ENCODE measurements at places on chromosomes 1 and 21.

DNA sequence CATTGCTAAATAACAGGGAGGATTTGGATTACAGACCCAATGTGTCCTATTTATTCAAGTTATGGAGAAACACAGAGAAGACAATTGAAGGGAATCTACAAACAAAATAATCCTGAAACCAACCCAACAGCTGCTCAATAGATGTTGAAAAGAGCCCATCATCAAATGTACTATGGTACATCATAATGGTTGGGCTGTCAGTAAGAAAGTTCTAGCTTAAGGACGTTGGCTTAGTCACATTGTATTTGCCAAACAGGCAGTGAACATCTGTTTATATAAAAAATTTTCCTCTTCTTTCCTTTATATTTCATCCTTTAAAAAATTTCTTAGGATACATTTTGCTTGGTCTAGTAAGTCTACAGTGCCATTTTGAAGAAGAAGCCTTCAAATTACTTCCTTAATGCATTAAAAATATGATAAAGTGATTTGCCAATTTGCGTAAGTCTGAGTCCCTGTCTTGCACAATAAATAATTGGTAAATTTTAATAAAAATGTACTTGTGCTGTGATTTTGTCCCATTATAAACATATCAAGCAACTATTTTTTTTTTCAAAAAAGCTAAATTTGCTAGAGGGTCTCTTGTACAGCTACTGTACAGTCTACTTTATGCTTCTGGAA lies 14.4 kb downstream of the MAP3K7CL start:
- no peak for DNase-seq

- DNase-seq, result no peak
Observed at GRCh38 chr1:89815611-89816010, 5.2 kb upstream of the LRRC8D start.

DNA sequence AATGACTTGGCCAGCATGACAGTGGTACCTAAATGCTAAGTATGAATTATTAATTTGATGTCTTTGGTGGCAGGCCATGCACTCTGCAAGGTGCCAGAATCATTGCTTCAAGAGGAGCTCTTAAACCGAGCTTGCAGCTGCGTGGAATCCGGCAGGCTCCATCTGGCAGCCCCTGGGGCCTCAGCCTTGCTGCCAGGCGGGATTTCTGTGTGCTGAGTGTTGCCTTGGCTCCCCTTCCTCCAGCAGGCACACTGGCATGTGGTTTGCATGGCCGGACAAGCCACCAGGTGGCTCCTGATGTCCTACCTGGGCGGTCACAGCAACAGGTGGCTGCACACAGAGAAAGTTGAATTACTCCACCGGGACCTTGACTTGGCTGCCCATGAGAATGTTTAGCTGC lies 155.4 kb downstream of the URB2 start:
- peak; percentile 3 for DNase-seq

- DNase-seq, result no peak
Observed at GRCh38 chr1:214685906-214686305, 82.9 kb downstream of the CENPF start.

DNA sequence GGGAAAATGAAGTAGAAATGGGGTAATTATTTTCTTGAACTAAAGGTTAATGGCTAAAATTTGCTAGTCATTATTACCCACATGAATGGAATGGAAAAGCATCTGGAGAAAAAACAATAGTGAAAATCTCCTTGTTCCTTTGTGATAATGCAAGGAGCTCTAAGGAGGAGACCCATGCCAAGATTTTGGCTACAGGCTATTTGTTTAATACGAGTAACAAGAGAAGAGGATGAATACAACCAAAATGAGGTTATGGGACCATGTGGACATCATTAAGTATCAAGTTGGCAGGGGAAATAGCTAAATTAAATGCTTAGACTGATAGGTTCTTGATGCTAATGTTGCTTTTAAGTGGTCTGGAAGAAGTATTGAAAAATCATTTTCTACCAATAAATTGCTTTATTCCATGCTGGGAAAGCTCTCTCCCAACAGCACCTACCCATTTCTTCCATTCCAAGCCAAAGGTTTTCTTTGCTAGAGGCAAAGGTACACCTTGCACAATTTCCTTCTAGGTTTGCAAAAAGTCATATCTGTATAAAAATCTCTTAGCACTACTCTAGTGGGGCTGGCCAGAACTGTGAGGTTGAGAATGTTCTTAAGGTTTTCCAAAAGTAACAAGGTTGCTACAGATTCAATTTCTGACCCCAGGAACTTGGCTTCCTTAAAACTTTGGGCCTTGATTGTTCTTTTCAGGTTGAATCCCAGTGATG lies 100.2 kb downstream of the SMYD2 start:
- DNase-seq, result no peak

- DNase-seq, result no peak
Observed at GRCh38 chr1:85342207-85342606, 65.8 kb upstream of the BCL10 start.

GRCh38 chr1:181117648-181118449 lies 29.3 kb downstream of the IER5 start:
- DNase-seq, result no peak

DNA sequence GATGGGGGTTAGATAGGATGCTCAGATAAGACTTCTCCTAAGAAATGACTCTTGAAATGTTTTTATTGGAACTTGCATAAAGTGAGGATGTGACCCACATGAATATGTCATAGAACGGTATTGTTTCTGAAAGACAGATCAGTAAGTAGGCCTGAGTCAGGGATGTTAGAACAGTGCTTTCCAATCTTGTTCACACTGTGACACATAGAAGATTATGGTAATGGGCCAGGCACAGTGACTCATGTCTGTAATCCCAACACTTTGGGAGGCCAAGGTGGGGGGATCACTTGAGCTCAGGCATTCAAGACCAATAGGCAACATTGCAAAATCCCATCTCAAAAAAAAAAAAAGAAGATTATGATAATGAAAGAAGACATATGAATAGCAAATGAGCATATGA lies 32.9 kb downstream of the FMO4 start:
- DNase-seq, result no peak

DNA sequence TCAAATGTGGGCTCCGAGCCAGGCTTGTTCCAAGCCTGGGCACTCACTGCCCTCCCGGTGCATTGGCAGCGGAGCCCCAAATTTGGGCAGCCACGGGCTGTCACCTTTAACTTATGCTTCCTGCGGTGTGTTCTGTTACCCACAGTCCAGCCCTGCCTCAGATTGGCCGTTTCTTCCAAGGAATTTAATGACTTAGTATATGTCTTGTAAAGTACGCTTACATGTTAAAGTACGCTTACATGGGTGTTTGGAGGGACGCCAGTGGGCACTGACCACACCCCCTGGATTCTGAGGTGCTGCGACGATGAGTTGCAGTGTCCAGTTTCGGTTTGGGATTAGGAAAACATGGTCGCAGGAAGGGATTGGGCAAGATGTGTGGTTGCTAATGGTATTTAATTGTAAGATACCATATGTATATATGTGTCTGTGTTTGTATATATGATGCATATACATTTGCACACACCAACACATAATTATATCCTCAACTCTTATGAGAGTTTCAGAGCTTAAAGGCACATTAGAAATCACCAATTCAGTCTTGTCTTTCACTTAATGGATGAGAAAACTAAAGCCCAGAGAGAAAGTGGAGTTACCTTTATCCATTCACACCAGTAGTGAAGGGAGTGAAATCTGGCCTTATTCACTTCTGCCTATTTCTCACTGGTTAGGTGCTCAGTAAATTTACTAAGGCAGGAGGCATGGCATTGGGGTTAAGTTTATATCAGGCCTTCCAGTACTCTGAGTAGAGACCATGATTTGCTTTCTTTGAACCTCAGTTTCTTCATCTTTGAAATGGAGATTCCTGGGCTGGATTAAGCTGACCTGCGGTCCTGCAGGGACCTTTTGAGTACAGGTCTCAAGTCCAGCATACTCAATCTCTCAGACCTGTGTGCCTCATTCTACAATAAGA lies 1.0 kb downstream of the SMYD2 start:
- DNase-seq, result no peak

- DNase-seq, result no peak
Observed at GRCh38 chr1:176033474-176033873, 173.6 kb downstream of the COP1 start.

DNA sequence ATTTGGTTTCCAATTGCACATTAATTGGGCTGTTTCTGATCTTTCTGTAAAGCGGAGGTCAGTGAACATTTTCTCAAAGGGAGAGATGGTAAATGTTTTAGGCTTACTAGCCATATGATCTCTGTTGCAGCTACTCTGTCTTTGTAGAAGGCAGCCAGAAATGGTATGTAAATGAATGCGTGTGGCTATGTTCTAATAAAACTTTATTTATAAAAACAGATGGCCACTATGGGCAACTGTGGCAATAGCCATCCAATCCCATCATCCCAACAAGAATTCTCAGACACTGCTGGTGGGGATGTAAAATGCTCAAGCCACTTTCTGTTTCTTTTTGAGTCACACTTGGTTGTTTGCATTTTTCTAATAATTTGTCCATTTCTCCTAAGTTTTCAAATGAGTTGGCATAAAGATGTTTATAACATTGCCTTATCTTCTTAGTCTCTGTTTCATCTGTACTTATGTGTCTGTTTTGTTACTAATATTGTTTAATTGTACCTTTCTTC lies 448.8 kb upstream of the VAMP3 start:
- no peak for DNase-seq

DNA sequence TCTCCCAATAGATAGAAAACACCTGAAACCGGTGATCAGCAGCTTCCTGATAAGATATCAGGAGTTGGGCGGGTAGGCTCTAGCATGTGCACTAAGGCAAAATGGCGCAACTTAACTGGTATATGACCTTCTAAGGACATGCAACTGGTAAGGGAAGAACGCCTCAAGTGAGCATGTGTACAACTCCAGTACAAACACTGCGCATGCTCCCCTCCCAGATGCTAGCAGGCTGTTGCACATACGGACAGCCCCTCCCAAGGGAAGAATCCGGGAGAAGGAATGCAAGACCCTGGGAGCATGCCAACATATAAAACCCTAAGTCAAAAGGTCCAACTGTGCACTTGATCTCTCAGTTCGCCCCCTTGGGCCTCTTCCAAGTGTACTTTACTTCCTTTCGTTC lies 110.8 kb downstream of the TSEN15 start:
- DNase-seq, result no peak

GRCh38 chr1:95512925-95513324 lies 278.9 kb downstream of the RWDD3 start:
- no peak for DNase-seq

GRCh38 chr1:214632091-214632490 lies 29.1 kb downstream of the CENPF start:
- no peak for DNase-seq

- DNase-seq, result no peak
Observed at GRCh38 chr1:45443580-45444446, 47.1 kb downstream of the TESK2 start.

GRCh38 chr21:41908829-41909228 lies 29.7 kb upstream of the PRDM15 start:
- no peak for DNase-seq

DNA sequence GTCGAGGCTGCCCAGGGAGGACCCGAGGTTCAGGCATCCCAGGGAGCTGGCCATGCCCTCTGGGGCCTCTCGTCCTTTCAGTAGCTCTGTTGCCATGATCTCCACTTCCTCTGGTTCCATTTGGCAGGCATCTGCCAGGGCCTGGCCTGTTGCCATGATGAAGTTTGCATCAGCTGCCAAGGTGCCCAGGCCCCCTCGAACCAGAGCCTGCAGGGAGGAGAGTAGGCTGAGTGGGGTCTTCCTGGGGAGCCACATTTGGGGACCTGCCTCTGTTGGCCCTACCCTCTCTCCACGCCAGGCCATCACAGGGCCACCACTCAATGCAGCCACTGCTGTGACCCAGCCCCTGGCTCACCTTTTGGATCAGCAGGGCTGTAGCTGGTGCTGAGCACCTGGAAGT lies 16.4 kb upstream of the KIF21B start:
- DNase-seq, result no peak

DNA sequence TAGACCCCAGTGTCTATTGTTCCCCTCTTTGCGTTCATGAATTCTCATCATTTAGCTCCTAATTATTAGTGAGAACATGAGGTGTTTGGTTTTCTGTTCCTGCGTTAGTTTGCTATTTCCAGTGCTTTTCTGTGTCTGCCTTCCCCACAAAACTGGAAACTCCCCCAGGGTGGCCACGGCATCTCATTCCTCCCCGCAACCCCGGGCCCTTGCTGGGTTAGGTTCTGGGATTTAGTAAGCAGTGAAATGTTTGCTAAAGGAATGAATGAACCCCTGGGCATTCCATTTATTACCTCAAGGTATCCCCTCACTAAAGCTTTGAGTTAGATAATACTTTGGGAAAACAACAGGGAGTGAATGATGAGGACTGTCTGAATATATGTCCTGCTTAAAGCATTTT lies 142.9 kb downstream of the GLUL start:
- no peak for DNase-seq

- no peak for DNase-seq
Observed at GRCh38 chr1:59092126-59092525, 204.8 kb upstream of the FGGY start.

DNA sequence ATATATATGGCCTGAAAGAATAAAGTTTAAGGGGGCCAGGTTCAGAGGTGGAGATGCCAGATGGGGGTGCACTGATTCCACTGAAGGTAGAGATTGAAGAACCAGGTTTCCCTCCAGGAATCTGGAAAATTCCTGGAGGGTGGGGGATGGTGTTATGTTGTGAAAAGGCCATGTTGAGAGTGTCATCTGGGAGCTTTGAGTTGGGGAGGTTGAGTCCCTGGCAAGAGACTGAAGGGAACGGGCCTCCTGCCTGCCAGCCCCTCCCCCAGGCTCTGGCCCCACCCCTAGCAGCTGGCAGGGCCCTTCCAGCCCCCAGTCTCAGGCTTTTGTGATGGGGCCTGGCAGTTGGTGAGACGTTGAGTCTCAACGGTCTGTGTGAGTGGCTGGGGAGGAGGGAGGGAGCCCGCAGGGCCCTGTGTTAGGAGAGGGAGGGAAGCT lies 4.1 kb downstream of the PTPRU start:
- peak; percentile 96 for DNase-seq

- peak; percentile 91 for DNase-seq
Observed at GRCh38 chr21:44748621-44749020, 37.2 kb upstream of the TSPEAR start.

GRCh38 chr1:23562137-23562876 lies 3.0 kb upstream of the ID3 start:
- peak; percentile 96 for DNase-seq

- no peak for DNase-seq
Observed at GRCh38 chr21:32975811-32976431, 49.8 kb upstream of the OLIG2 start.

GRCh38 chr1:185742403-185742802 lies 8.2 kb downstream of the HMCN1 start:
- DNase-seq, result no peak

DNA sequence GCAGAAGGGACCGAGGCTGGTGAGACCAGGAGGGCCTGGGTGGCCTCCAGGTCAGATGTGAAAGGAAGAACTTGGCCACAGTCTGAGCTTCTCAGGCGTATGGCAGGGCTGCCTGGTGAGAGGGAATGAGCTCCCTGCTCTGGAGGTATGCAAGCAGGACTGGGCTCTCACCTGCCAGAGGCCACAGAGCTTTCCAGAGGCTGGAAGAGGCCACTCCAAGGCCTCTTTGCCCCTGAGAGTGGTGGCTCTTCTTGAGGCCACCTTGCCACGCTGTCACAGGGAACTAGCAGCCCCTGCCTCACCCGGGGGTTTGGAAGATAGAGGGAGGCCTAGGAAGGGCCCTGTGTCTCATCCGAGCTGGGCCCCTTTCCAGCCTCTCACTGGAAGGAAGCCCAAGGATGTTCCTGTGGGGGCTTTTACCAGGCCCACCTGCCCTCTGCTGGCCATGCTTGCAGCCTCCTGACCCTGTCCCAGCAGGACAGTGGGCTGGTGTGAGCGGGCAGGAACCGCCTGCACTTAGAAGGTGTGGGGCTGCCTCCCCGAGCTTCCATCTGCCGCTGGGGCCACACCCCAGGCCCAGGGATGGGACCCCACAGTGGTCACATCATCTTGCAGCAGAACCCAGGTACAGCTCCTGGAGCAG lies 10.0 kb downstream of the PCSK9 start:
- DNase-seq, result no peak

- no peak for DNase-seq
Observed at GRCh38 chr1:53633073-53633704, 105.8 kb downstream of the GLIS1 start.
